ENCODE measurements at places on chromosomes 2 and 18. TPM values are rescaled to one million over a fixed set of nuclear protein-coding genes. Genes with fewer than 3 reads are reported as not detected.

Gene VWC2L
- polyA plus RNA-seq, result 0.16 TPM

Gene TNS1
- 75.9 TPM for polyA plus RNA-seq

Gene POLR1B
- polyA plus RNA-seq, result 21.0 TPM

Gene PARD3B
- polyA plus RNA-seq, result 34.3 TPM

Gene ACVR1
- polyA plus RNA-seq, result 27.5 TPM

Gene UGT1A5
- polyA plus RNA-seq, result not detected

Gene UGT1A8
- not detected for polyA plus RNA-seq

Gene DYNAP
- not detected for polyA plus RNA-seq

Gene IMP4
- 43.9 TPM for polyA plus RNA-seq

Gene CD207
- polyA plus RNA-seq, result not detected

Gene RSAD2
- 4.0 TPM for polyA plus RNA-seq

Gene TANC1
- 54.9 TPM for polyA plus RNA-seq

Gene GLI2
- 13.4 TPM for polyA plus RNA-seq

Gene WIPF1
- 26.3 TPM for polyA plus RNA-seq

Gene SULT1C2
- polyA plus RNA-seq, result 79.7 TPM

Gene LOXHD1
- 0.78 TPM for polyA plus RNA-seq

Gene REG1B
- not detected for polyA plus RNA-seq

Gene POTEJ
- polyA plus RNA-seq, result not detected

Gene IL36A
- polyA plus RNA-seq, result not detected

Gene ELOA2
- not detected for polyA plus RNA-seq

Gene TRIM54
- polyA plus RNA-seq, result 4.4 TPM

Gene FAM110C
- 12.1 TPM for polyA plus RNA-seq
